ENCODE measurements at places on chromosomes 1 and 21.
A peak's percentile ranks its signal among the peaks of the same experiment; 100 is the strongest.

GRCh38 chr1:231390071-231390470 lies 32.0 kb downstream of the EGLN1 start:
- no peak for DNase-seq

GRCh38 chr1:5632224-5632623 lies 360.0 kb downstream of the NPHP4 start:
- no peak for DNase-seq

DNA sequence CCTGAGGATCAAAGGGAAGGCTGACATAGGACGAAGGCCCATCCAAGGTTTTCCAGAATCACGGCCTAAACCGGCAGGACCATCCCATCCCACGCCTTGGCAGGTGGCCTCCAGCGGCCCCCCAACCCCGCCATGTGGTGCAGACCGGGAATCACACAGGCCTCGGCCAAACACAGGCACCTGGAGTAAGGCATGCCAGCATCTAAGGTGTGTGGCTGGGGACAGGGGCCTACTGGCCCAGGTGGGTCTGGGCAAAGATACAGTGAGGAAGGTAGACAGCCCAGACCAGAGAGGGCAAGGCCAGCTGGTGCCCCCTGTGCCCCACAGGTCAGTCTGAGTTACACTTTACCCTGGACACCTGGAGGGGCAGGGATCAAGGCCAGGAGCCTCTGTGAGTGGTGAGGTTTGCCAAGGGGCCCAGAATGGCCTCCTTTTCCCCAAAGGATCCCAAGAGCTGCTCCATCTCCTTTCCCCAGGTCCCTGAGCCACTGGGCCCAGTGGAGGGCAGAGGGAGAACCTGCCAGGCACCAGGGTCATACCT lies 12.7 kb upstream of the TAS1R2 start:
- DNase-seq, result no peak

DNA sequence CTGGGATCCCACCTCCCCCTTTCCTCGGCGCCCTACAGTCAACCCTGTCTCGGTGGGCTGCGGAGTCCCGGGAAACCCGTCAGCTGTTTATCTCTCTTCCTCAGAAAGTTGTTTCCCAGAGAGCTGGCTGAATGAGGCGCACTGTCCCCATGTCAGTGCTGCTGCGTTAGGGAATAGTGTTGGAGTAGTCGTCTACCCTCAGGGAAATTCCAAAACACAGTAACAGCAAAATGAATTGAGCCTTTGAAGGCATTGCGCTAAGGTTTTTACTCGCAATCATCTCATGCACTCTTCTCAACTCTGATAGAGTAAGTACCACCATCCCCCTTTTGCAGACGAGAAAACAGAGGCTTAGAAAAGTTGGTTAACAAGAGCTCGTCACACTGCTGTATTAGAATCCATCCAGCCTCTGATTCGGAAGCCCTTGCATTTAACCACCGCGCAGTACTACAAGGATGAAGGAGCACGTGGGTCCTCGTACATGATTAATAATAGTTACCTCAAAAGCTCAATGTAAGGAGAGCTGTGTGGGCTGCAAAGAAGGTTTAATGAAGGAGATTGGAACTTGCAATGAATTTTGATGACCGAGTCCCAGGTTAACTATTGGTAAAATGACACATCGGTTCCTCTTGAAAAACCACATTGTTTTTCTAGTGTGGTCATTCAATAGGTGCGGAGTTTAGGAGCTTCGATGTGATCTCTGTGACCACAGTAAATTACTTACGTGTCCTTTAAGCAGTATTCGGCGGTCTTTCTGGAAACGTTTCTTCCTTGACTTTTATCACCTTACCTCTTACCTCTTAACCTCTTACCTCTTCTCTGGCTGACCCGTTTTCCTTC lies 788 bp upstream of the EDEM3 start:
- no peak for DNase-seq

DNA sequence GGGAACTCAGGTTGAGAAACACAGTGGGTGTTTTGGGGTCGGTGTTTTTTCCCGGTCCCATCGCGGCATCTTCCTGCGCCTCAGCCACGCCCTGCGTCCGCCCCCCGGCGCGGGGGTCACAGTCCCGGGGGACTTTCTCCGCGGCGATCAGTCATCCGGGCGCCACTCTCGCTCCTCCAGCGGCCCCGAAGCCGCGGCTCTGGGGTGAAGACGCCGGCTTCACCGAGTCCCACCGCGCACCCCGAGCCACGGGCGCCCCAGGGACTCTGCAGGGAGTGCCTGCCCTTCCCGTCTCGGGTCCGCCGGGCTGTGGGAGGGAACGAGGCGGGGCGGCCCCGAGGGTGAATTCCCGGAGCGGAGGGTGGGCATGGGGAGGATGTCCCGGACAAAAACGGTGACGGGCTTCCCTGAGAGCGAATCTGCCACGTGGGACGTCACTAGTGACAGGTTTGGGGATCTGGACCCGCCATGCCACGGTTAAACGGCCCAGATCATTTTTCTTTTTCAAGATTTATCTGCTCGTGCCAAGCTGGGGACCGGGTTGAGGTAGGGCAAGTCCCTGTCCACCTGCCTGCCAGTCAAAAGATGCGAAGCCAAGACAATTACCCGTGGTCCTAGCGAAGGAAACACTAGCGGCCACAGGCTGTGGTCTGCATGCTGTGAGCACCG lies 717 bp upstream of the BATF3 start:
- DNase-seq, result no peak

DNA sequence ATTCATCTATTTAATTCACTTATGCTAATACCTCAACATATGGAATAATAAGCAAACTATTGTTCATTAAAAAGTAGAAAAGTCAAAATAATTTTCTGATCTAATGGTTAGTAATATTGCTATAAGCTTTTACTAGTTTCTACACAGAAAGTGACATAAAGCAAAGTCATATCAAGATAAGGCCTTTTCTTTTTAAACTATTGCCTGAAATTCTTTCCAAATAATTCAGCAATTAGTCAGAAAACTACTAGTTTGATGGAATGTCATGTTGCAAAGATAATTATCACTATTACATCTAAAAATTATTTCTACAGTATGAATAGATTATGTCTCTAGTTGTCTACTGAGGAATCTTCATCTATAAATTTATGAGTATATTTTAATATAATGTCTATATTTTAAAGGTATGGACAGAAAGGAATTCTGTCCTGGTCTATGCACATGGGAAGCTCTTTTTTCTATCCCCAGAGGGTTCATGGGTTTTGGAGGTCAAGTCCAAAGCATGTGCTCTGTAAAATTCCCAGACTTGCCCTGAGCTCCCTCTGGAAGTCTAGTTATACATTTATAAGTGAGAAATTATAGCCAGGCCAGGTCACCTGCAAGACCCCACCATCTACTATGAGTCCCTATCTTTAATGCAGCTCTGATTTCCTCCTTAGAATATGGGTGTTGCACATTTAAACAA lies 84.6 kb upstream of the DPYD start:
- DNase-seq, result no peak

- no peak for DNase-seq
These were observed 5.4 kb downstream of the BLACAT1 start for GRCh38 chr1:205450448-205450847.

GRCh38 chr1:51784997-51785421 lies 93.5 kb downstream of the NRDC start:
- no peak for DNase-seq

DNA sequence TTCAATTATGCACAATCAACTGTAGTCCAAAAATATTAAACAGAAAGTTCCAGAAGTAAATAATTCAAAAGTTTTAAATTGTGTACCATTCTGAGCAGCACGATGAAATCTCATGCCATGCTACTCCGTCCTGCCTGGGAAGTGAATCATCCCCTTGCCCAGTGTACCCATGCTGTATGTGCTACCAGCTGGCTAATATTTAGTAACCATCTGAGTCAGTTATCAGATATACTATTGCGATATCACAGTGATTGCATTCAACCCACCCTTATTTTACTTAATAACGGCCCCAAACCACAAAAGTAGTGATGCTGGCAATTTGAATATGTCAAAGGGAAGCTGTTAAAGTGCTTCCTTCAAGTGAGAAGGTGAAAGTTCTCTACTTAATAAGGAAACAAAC lies 56.2 kb downstream of the EVI5 start:
- DNase-seq, result peak; percentile 72

DNA sequence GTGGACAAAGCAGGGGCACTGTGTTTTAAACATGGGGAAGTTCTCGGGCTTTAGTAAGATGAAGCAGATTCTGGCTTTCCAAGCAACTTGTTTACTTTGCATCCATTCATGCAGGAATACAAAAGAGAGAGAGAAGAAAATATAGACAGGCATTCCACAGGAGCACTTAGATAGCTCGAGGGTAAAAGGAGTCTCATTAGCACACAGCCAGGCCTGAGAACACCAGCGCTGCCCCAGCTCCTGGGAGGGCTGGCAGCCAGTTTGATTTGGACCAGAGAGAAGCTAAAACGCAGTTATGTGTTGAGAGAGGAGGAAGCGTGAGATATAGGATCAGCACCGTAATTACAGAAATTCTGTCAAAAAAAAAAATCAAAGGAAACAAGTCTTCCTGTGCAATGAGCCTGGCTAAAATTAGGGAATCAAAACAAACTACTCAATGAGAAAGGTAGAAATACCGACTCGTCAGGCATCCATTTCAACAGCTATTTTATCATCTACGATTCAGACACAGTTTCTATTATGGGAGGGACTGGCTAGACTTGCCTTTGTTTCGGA lies 68.2 kb downstream of the CLSTN1 start:
- DNase-seq, result no peak

DNA sequence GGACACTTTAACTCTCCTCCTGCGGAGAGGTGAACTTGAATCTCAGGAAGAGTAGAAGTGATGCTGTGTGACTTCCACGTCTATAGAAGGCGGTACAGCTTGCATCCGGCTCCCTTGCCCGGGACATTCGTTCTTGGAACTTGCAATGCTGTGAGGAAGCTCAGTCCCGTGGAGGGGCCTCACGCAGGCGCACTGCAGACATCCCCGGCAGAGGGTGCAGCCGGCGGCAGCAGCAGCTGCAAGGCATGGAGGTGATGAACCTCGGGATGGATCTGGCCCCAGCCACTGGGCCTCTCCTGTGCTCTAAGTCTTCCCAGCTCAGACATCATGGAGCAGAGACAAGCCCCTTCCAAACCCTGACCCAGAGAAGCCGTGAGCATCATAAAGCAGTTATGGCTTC lies 61.8 kb upstream of the SOD1 start:
- DNase-seq, result no peak

- DNase-seq, result no peak
These were observed 36.3 kb upstream of the NFASC start for GRCh38 chr1:204834336-204834735.

GRCh38 chr1:25072461-25072860 lies 142.4 kb upstream of the RUNX3 start:
- no peak for DNase-seq

GRCh38 chr1:221636967-221637366 lies 104.9 kb downstream of the DUSP10 start:
- no peak for DNase-seq

GRCh38 chr1:114296413-114296812 lies 142.7 kb upstream of the SYT6 start:
- no peak for DNase-seq

GRCh38 chr1:203037509-203038190 lies 11.4 kb downstream of the PPFIA4 start:
- no peak for DNase-seq

DNA sequence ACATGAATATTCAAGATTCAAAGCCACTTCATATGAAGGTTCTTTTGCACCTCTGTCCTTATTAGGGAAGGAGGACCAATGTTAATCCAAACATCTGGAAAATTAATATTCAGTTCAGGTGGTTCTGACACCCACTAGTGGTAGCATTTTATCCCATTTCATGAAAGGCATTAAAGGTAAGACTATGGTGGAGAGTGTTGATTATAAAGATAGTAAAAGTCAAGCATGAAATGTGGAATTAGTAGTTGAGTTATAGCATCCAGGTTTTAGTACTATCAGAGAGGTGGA lies 17.5 kb upstream of the YTHDF2 start:
- DNase-seq, result no peak

GRCh38 chr21:43315244-43316137 lies 111.4 kb downstream of the SIK1 start:
- DNase-seq, result no peak

GRCh38 chr1:23984417-23985186 lies 4.5 kb upstream of the SRSF10 start:
- peak; percentile 31 for DNase-seq

- no peak for DNase-seq
These were observed 8.9 kb upstream of the C1orf174 start for GRCh38 chr1:3908886-3909517.

- no peak for DNase-seq
These were observed 6.6 kb upstream of the TFF3 start for GRCh38 chr21:42321845-42322244.

DNA sequence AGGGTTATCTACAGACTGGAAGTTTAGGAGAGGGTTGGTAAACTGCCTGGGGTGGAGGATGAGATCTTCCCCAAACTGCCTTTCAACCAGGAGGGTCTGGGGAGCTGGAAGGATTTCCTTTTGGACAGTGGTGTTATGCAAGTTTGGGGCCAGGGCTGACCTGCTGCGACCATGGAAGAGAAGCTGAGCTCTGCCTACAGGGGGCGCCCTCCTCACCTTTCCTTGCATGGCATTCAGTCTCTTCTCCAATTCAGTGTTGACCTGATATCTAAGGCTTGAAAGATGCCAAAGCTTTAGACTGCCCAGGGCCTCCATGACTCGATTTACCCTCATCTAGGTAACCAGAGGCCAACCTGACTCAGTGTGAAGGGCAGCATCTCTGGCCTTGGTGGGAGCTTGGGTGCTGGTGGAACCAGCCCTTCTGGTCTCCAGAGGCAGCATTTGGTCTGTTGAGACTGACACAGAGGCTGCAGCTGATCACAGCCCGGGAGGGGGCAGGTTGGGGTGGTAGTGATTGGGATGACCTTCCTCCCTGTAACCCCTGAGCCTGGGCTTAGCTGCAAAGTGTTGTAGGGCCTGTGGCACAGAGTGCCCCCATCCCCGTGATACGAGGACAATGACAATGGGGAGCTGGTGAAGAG lies 170.0 kb downstream of the GRIK3 start:
- DNase-seq, result no peak

DNA sequence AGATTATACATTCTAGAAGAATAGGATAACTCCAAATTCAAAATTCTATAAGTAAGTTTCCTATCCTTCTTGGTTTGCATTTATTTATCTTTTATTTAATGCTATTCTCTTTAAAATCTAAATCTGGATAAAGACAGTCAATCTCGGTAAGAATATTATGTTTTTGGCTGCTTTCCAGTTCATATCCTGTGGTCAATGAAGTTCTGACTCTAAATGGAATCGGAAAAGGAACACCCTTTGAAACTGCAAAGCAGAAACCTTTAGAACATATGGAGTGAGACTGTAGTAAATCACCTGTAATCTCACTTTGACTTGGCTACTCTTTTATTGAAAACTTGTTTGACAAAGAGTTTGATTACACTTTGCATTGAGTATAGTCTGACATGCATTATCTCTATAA lies 85.2 kb downstream of the KIFAP3 start:
- DNase-seq, result no peak

DNA sequence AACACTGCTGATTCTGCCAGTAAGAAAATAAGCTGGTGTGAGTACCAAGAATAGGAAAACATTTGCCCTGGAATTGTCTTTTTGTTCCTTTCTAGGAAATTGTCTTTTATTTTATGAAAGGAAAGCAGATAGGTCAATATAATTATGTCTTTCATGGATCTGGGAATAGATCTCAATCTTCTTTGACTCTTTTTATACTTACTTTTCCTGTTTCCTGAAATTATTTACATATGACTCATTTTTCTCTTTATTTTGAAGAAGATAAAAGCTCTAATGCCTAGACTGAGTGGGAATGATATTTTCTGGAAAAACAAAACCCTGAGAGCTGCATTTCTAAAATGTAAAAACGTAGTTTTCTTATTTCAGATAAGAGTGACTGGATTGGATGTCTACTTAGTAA lies 100.1 kb downstream of the MAN1A2 start:
- DNase-seq, result peak; percentile 5
